ENCODE measurements at places on chromosomes 6 and 20. TPM values are rescaled to one million over a fixed set of nuclear protein-coding genes. Genes with fewer than 3 reads are reported as not detected.

DNA sequence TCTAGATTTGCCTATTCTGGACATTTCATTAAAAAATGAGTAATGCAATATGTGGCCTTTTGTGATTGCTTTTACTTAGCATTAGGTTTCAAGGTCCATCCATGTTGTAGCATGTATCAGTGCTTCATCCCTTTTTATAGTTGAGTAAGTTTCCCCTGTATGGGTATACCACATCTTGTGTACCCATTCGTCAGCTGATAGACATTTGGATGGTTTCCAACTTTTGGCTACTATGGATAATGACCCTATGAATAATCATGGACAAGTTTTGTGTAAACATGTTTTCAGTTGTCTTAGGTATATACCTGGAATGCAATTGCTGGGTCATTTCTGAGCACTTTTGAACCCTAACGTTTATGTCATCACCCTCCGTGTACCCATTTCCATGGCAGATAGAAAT lies 15.4 kb downstream of the METTL24 start:
- peaks cover 26% of the 10 kb centered on the region for H3K27me3 ChIP-seq
- H3K4me3 ChIP-seq, result no peak overlapping the region
- H3K27ac ChIP-seq, result no peak overlapping the region
- DNase-seq, result no peak
- no peaks in the 10 kb centered on the region for H3K36me3 ChIP-seq

GRCh38 chr6:712805-713204 lies 19.9 kb upstream of the EXOC2 start:
- no peak overlapping the region for H3K4me3 ChIP-seq
- peaks cover 8% of the 10 kb centered on the region for H3K36me3 ChIP-seq
- no peak overlapping the region for H3K27ac ChIP-seq
- H3K4me1 ChIP-seq, result peaks cover 6% of the 10 kb centered on the region

GRCh38 chr20:57605045-57605444 lies 15.2 kb downstream of the ZBP1 start:
- H3K27me3 ChIP-seq, result peaks cover 48% of the 10 kb centered on the region
- no peaks in the 10 kb centered on the region for H3K36me3 ChIP-seq
- DNase-seq, result no peak
- no peak overlapping the region for H3K27ac ChIP-seq
- H3K4me1 ChIP-seq, result peaks cover 13% of the 10 kb centered on the region

GRCh38 chr20:61859767-61860166 lies 205.9 kb downstream of the TAF4 start:
- H3K27ac ChIP-seq, result no peak overlapping the region
- H3K27me3 ChIP-seq, result peaks cover 6% of the 10 kb centered on the region
- H3K4me3 ChIP-seq, result no peak overlapping the region
- DNase-seq, result no peak

DNA sequence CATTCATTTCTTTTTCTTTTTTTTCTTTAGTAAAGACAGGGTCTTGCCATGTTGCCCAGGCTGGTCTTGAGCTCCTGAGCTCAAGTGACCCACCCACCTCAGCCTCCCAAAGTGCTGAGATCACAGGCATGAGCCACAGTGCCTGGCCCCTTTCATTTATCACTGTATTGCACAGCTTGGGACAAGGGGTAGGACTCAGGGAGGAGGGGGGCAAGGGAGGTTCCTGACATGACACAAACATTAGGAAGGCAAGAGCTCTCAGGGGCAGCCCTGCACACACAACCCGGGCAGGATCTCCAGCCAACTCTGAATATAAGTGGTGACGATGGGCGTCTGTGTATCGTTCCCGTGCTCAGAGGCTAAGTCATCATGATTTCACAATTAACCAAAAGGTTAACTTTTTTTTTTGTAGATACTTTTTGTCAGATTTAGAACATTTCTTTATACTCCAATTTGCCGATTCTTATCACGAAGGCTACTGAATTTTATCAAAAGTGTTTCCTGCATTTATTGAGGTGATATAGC lies 19.9 kb downstream of the SLC2A4RG start:
- DNase-seq, result no peak
- no peak overlapping the region for H3K27ac ChIP-seq
- H3K4me3 ChIP-seq, result no peak overlapping the region
- H3K27me3 ChIP-seq, result peaks cover 44% of the 10 kb centered on the region
- no peaks in the 10 kb centered on the region for H3K36me3 ChIP-seq

DNA sequence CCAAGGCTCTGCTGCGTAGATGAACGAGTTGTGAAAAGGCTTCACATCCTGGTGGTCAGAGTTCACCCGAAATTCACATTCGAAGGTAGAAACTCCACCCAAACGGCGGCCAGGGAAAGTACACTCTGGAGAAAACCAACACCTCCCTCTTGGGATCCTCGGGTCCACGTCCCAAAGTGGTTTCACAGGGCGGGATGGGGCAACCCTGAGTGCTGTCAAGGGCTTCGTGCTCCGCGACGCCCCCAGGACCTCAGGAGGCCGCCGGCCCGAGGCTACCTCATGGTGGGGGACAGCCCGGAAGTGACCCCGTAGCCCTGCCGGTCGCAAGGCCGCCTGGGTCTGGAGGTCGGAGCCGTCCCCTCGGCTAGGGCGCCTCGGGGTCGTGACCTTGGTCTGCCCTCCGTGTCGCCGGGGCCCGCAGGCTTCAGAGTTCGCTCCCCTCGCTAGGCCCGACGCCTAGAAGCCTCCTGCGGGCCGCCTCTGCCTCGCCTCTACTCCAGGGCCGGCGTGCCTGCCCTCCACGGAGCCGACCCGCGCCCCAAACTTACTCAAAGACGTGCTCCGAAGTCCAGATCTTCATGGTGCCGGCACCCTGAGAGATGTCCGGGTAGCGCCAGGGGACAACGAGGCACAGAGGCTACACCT lies at the start of gene PRELID3B:
PRELID3B (minus strand) TSS at position 636 of the 645 bp plus-strand sequence; CDS start at position 580, 56 bp downstream.
- peaks cover 55% of the 10 kb centered on the region for H3K36me3 ChIP-seq
- DNase-seq, result peak; percentile 45
- peaks cover 21% of the 10 kb centered on the region for H3K4me1 ChIP-seq
- H3K4me3 ChIP-seq, result peak within 1 kb of the TSS; percentile 63
- H3K27ac ChIP-seq, result peak within 1 kb of the TSS; percentile 43

DNA sequence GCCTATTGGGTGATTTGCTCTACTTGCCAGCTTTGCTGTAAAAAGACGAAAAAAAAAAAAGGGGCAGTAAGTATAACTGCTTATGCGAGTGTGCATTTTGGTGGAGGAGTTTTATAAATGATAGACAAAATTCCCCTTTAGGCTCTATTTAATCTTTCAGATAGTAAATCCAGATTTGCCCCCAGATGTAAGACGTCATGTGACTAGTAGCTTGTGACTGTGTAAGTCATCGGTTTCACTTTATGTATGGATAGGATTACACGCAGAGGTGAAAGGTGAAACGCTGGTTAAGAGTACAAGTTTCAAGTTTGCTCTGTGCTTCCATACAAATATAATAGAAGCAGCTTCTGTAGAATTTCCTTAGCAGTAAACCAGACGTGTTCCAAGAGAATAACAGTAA lies 7.9 kb downstream of the RAB32 start:
- H3K4me1 ChIP-seq, result no peaks in the 10 kb centered on the region
- no peak for DNase-seq
- H3K4me3 ChIP-seq, result peak overlapping the region; percentile 49
- H3K27me3 ChIP-seq, result no peaks in the 10 kb centered on the region

DNA sequence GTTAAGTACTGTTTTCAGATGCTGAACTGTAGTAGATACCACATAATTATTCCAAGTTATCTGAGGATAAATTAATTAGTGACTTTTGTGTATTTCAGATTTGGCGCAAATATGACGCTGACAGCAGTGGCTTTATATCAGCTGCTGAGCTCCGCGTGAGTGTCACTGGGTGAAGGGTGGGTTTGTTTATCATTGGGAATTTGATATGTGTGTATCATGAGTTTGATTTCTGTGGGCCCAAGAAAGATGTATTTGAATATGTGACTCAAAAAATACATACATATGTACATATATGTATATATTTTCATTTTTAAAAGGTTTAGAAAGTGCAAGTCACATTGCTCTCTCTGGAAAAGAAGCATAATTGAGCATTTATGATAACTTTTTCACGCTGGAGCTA lies 17.4 kb downstream of the SCGN start:
- H3K36me3 ChIP-seq, result no peaks in the 10 kb centered on the region
- H3K4me1 ChIP-seq, result peaks cover 20% of the 10 kb centered on the region
- no peaks in the 10 kb centered on the region for H3K27me3 ChIP-seq
- no peak for DNase-seq
- H3K27ac ChIP-seq, result no peak overlapping the region

DNA sequence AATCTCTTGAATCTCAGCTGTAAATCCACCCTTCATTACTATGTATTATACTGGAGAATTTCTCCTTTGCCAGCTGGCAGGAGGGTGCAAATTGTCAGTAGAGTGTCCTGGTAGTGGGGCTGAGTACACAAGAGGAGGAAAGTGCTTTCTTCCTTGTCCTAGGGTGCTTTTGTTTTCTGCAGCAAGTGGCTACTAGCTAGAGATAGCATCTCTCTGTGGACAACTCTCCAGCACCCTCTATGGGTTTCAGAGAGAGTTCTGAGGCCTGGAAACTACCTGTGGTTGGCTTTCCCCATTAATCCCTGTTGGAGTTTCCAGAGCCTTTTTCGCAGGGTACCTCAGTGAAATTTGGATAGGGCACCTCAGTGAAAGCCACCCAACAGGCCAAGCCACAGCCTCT lies 422.5 kb upstream of the RGS17 start:
- peak; percentile 1 for DNase-seq
- no peaks in the 10 kb centered on the region for H3K4me1 ChIP-seq
- no peaks in the 10 kb centered on the region for H3K27me3 ChIP-seq
- H3K4me3 ChIP-seq, result no peak overlapping the region
- H3K36me3 ChIP-seq, result no peaks in the 10 kb centered on the region

DNA sequence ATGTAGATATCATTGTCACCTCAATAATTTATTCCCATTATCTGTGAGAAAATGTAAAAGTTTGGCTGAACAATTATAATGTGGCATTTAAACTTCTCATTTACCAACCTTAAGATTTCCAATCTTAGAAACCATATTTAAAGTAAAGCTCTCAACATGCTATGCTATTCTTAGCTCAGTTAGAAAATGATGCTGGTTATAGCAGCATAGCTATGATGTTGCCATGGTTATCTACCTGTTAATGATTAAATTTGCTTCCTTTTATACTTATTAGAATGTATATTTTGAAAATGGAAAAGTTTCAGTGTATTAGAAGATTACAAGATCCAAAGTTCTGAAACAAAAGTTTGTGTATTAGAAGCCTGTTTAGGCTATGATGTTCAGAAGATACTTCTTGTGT lies 110.1 kb downstream of the GPR63 start:
- no peak overlapping the region for H3K4me3 ChIP-seq
- H3K27me3 ChIP-seq, result no peaks in the 10 kb centered on the region
- H3K4me1 ChIP-seq, result no peaks in the 10 kb centered on the region
- DNase-seq, result no peak
- H3K36me3 ChIP-seq, result no peaks in the 10 kb centered on the region

DNA sequence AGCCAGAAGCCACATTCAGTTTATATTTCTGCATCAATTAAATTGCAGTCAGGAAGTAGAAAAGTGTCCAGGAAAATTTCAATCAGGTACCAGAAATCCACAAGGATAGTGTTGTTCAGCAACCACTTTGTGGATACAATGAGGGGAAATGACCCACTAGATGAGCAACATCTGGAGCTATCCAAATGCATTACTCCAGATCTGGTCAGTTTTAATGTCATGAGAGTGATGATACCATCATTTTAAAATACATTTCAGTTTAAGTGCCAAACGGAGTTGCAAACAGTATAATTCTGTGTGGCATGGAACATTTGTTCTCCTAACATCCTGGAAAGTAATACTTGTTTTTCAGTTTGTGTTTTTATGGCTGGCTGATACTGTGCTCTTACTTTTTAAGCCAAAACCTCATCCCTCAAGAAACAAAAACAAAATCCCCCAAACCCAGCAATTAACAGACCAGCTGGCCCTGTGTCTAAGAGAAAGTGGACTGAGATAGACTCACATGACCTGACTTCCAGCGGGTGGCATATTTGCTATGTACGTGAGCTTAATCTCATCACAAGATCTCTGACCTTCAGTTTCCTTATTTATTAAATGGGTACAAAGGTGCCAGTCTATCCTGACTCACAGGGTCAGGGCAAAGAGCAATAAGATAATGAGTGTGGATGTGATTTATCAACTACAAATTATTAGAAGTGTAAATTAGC lies 58.8 kb upstream of the CNKSR3 start:
- no peak overlapping the region for H3K4me3 ChIP-seq
- H3K27me3 ChIP-seq, result no peaks in the 10 kb centered on the region
- peaks cover 8% of the 10 kb centered on the region for H3K4me1 ChIP-seq
- H3K36me3 ChIP-seq, result no peaks in the 10 kb centered on the region

GRCh38 chr20:8232332-8232731 lies 100.3 kb downstream of the PLCB1 start:
- no peak overlapping the region for H3K4me3 ChIP-seq
- no peaks in the 10 kb centered on the region for H3K4me1 ChIP-seq
- H3K36me3 ChIP-seq, result no peaks in the 10 kb centered on the region
- H3K27ac ChIP-seq, result no peak overlapping the region

DNA sequence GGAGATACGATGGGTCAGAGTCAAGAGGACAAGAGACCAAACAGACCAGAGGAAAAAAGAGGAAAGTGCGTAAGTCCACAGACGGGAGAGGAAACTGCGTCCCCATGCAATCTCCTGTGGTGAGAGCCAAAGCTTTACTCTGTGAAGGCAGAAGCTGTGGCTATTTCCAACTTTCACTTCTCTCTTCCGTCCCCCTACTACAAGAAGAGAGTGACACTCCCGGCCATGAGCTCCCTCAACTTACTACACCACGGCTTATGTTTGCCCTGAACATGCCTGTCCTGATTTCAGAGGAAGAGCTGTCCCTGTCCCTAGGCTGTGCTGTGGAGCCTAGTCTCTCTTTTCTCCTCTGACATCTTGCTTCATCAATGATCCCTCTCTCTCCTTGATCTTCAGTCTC lies 11.5 kb upstream of the SSR1 start:
- DNase-seq, result no peak
- H3K27me3 ChIP-seq, result peaks cover 17% of the 10 kb centered on the region
- H3K27ac ChIP-seq, result no peak overlapping the region
- no peaks in the 10 kb centered on the region for H3K36me3 ChIP-seq

GRCh38 chr6:64502801-64503200 lies 867.2 kb downstream of the PHF3 start:
- no peaks in the 10 kb centered on the region for H3K4me1 ChIP-seq
- H3K27ac ChIP-seq, result no peak overlapping the region
- H3K36me3 ChIP-seq, result no peaks in the 10 kb centered on the region
- no peak overlapping the region for H3K4me3 ChIP-seq
- DNase-seq, result no peak
- H3K27me3 ChIP-seq, result no peaks in the 10 kb centered on the region

SGK2 gene
- 45.6 TPM for total RNA-seq

PGBD1 gene
- total RNA-seq, result 3.1 TPM

GPR6 gene
- total RNA-seq, result not detected

PLEKHG1 gene
- 9.7 TPM for total RNA-seq

CRISP2 gene
- not detected for total RNA-seq

BPIFB1 gene
- total RNA-seq, result 8.5 TPM

RSPO4 gene
- total RNA-seq, result not detected

XKR7 gene
- total RNA-seq, result not detected

HLA-DOB gene
- 0.97 TPM for total RNA-seq

TMEM244 gene
- not detected for total RNA-seq

CASP8AP2 gene
- 24.3 TPM for total RNA-seq

SMIM28 gene
- total RNA-seq, result not detected

Measured in Calu3 (cell line).